ENCODE measurements at places on chromosomes 5 and 9.

GRCh38 chr9:27601396-27601795 lies 28.1 kb upstream of the C9orf72 start:
- DNase-seq, result no peak

- no peak for DNase-seq
Observed at GRCh38 chr9:121650217-121651007, 1.0 kb upstream of the DAB2IP start.

- DNase-seq, result no peak
Observed at GRCh38 chr9:74772121-74772520, 115.6 kb downstream of the TRPM6 start.

GRCh38 chr5:28398185-28398584 lies 1359.8 kb upstream of the CDH9 start:
- DNase-seq, result no peak

GRCh38 chr9:107693625-107694326 lies 204.2 kb upstream of the KLF4 start:
- no peak for DNase-seq

DNA sequence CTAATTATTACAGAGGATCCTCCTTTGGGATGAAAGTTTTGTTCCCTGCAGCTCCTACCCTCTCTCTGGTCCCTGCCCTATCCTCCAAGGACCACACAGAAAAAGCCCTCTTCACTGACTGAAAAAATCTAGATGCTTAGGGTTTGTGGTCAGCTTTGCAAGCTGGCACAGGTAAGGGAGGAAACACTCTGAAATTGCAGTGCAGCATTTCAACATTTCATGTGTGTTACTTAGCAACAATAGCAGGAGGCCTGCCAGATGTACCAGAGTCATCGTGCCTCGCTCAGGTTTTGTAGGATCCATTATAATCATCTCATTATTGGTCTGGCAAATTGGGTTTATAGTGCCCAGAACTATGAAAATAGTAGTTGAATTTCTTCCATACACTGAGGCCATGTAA lies 109.5 kb downstream of the PALM2AKAP2 start:
- no peak for DNase-seq

DNA sequence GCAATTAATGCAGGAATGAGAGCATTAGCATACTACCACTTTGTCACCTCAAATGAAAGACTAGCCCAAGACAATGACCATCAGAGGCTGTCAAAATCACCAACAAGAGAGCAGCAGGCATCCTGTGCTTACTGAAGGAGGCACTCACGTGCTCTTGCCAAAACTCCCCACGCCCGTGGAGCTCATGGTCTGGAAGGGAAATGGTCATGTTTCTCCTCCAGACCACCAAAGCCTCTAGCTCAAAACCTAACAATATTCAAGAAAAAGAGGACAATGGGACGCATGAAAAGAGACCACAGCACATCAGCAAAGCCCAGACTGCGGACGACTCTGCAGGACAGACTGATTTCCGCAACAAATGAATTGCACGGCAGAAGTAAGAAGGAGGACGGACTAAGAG lies 12.8 kb downstream of the AKNA start:
- no peak for DNase-seq

DNA sequence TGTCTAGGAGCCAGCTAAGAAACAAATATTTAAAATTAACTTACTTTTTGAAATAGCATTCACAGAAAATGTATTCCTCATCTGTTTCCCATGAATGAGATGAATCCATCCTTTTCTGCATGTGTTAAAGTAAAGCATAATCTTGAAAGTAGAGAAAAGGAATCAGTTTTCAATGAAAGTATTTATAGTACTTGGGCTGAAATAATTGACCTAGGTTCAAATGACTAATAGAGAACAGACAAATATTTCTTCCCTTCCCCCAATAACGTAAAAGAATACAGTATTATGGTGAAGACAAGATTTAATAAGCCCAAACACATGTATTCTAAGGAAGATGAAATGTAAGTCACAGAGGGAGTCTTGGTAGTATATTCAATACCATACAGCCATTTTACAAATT lies 403.5 kb downstream of the ZNF608 start:
- no peak for DNase-seq

DNA sequence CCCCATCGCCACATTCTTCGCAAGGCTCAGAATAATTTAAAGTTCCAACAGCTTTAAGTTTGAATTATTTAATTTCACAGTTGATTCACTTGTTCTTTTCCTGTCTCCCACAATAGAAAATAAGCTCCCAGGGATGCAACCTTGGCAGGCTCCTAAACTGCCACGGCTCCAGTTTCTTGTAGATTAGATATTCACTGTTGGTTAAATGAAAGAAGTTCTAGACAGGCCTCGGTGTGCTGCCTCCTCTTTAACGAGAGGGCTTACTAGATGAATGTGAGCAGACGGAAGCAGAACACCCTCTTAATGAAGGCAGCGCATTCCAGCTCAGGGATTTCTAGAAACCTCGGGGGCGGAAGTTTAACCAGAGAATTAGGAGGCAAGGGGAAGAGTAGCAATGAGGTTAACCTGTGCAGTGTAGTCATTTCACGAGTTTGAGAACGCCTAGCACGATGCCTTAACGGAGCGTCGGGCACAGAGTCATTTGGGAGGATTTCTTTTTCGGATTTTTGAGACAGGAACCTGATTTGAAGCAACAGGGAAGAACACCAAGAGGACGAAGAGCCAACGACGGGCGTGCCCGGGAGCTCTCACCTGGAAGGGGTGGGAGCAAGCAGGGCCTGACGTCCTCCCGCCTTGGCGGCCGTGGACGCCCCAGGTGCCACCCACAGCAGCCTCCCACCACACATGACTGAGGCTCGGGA lies 637 bp upstream of the SMC5 start:
- no peak for DNase-seq

- no peak for DNase-seq
Observed at GRCh38 chr5:62142351-62142750, 163.7 kb upstream of the KIF2A start.

GRCh38 chr5:126975796-126976195 lies 54.6 kb downstream of the MARCHF3 start:
- DNase-seq, result no peak

DNA sequence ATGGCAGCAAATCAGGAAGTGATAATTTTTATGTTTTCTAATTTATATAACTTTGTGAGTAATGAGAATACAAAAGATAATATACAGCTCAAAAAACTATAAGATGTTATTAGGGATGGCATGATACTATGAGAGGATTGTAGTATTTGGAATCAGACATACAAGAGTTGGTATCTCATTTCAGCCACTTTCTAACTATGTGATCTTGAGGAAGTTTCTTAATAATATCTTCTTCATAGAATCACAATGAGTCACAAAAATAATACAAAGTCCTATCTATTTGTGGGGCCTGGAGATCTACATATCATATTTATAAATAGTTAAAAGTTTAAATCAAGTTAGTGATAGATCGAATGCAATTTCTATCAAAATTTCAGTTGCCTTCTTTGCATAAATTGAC lies 23.7 kb upstream of the TMED7 start:
- no peak for DNase-seq

- DNase-seq, result peak; percentile 67
Observed at GRCh38 chr9:127388037-127388855, 8.7 kb upstream of the SLC2A8 start.

- DNase-seq, result no peak
Observed at GRCh38 chr5:115785381-115786065, 30.9 kb downstream of the CDO1 start.

DNA sequence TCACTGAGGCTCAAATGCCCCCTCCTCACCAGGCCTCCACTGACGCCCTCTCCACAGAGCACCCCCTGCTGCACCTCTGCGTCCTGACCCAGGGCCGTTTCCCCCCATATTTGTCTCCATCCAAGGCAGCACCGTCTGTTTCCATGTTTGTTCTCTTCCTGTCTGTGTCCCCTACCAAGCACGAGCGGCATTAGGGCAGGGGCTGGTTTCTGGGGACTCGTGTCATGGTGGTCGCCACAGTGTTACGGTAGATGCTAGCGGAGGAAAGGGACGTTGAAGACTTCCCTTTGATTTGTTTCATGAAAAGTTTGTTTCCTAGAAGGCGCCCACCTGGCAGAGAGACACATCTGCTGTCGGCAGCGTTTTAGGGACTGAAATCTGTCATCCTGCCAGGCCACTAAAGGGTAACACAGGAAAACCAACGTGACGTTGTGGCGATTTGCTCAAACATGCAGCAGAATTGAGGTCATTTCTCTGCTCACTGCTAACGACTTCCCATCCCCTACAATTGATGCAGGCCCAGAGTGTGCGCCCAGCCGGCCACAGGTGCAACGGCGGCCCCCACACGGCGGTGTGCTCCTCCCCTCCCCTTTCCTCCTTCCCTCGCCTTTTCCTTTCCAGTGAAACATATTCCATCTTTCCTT lies 79.3 kb upstream of the IRX4 start:
- no peak for DNase-seq

DNA sequence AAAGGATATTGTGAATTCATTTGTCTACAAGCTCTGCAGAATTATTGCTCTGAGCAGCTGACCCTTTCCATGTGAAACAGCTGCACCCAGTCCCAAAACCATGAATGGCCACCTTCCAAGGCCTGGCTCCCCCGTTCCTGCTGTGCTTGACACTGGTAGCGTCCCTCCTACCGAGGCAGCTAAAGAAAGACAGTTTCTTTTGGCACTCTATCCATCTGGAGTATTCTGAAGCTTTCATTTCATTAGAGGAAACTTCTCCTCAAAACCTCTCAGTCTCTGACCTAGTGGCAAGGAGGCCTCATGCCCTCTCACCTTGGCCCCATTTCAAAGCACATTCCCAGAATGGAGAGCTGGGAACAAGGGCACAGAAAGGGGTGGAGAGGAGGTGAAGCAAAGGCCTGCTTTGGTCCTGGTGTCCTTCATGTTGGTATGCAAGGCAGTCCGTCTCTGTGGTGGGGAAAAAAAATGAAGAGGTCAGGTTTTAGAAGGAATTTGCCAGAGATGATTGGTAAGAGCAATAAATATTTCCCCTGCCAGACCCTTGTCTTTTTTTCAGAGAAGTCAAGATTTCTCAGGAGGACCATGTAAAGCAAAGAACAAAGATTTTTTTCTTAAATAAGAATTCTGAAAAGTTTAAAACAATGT lies 232.0 kb downstream of the RFK start:
- no peak for DNase-seq

Data from activated T-helper 1 cell treated with Interleukin-2 at 50 U/mL for 16 hours (primary cell).